ENCODE measurements at places on chromosomes 7 and 10.

- no peak for DNase-seq
Observed at GRCh38 chr7:41709621-41710020, 6.7 kb upstream of the INHBA start.

GRCh38 chr7:141462958-141463357 lies 88.3 kb upstream of the AGK start:
- DNase-seq, result no peak

GRCh38 chr10:94042834-94043175 lies 49.1 kb downstream of the PLCE1 start:
- DNase-seq, result no peak

- no peak for DNase-seq
Observed at GRCh38 chr7:31853380-31853779, 166.4 kb downstream of the PPP1R17 start.
